ENCODE measurements at places on chromosomes 4 and X.

DNA sequence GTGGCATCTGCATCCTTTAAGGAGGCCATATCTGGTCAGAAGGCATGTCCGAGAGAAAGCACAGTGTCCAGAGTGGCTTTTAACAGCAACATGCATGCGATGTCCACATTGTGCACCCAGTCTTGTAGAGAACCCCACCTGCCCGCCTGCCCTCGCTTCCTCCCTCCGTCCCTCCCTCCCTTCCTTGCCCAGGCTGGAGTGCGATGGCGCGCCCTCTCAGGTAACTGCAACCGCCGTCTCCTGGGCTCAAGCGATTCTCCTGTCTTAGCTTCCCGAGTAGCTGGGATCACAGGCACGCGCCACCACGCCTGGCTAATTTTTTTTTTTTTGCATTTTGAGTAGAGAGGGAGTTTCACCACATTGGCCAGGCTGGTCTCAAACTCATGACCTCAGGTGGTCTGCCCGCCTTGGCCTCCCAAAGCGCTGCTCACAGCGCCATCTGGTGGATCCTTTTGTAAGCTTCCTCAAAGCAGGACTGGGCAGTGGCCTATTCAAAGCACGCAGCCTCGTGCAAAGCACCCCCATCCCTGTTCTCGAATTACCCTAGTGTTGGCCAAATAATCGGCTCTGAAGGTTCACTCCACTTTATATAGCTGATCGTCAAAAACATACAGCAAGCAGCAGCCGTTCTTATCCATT is 15.0 kb downstream of the BRCC3 start:
- DNase-seq, result no peak

GRCh38 chr4:80897537-80898303 is 132.8 kb upstream of the BMP3 start:
- no peak for DNase-seq

- no peak for DNase-seq
Measured at GRCh38 chr4:52995360-52996030, 133.4 kb downstream of the RASL11B start.

- DNase-seq, result no peak
Measured at GRCh38 chrX:578531-578930, 52.1 kb upstream of the SHOX start.

- DNase-seq, result no peak
Measured at GRCh38 chrX:18961686-18962085, 22.2 kb downstream of the PHKA2 start.
